ENCODE measurements at places on chromosomes 4 and X.
A peak's percentile ranks its signal among the peaks of the same experiment; 100 is the strongest.

DNA sequence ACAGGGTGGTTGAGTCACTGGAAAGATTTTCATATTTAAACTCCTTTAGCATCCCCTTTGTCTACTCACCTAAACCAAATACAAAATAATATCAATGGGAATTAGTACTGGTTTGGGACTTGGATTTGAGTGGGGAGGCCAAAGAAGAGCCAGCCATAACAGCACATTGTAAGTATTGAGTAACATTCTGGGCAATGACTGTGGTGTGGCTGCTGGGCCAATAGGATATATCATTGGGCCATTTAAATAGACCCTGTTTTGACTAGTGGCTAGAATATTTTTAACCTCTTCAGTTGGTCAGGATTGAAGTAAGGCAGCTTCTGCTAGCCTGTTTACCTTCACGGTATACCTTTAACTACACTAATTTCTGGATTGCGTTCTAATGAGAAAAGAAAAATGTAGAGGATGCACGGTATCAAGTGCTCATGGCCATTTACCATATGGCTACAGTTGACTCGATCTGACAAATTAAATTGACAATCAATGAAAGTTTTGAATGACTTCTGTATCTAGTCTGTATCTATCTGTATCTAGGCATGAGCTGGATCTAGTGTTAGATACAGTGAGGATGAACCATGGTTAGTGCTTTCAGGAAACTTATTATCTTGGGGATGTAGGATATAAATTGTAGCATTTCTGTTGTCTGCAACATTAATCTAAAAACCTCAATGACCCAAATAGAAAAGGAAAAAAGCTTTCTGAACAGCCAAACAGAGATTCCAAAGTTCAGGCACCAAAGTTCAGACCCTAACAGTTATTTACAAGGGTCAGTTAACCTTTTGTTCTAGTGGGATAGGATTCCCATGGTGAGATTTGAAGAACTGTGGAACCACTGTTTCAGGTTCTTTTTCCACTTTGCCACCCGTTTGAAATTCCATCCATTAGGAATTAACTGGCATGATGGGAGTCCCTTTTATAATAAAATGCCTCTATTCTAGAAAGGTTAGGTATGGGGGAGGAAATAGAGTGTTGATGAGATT lies 6.8 kb upstream of the ALB start:
- DNase-seq: no peak

- DNase-seq: no peak
Measured at GRCh38 chr4:145852256-145852839, 86.3 kb downstream of the ZNF827 start.

- no peak for DNase-seq
Measured at GRCh38 chr4:2545321-2546013, 9.0 kb downstream of the FAM193A start.

- no peak for DNase-seq
Measured at GRCh38 chr4:15793506-15794363, 15.6 kb downstream of the CD38 start.

DNA sequence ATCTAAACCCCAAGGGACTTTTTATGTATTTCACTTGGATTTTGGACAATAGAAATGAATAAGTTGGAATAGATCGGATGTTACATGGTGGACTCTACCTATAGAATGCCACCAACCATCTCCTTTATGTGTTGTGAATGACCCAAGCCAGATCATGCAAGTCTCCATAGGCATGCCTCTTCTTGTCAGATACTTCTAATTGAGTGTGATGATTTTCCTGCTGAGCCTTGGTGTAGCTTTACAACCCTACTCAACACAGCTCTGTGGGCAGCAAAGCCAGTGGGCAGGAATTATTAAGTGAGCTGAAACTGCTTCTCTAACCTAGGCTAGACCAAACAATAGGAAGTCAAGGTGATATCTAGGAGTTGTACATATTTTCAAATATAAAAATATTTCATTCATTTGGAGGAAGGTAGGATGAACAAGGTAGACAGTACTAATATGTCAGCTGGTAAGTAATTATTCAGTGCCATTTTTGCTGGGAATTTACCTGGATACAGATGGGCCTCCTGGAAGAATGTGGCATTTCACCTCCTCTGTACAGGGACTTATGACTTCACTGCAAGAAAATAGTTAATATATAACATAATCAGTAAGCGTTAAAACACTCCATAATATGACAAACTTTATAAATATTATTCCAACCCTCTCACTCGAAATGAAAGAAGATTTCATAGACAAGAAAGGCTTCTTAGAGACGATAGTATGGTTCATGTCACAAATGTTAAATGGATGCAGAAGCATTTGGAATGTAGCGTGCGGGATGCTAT lies 298.0 kb upstream of the FAT1 start:
- DNase-seq: no peak

- peak; percentile 27 for DNase-seq
Measured at GRCh38 chr4:57490520-57491255, 380.5 kb upstream of the IGFBP7 start.

DNA sequence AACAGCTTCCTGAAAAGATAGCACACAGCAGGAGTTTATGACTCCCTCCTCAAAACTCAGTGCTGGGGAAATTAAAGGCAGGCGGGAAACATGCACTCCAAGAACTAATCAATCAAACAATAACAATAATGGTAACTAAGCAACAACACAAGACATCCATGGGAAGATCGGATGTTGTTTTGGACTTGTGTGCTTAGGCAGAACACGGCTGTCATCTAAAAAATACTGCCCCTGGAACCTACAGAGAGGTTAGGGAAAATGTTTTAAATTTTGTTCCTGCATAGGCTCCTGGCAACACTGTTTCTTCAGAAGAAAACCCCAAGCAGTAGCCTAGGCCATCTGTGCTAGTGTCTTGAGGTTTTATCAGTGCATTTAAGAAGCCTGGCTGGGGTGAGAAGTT lies 1378.2 kb downstream of the STIM2 start:
- DNase-seq: no peak

GRCh38 chr4:14359991-14360390 lies 642.3 kb upstream of the CPEB2 start:
- no peak for DNase-seq

DNA sequence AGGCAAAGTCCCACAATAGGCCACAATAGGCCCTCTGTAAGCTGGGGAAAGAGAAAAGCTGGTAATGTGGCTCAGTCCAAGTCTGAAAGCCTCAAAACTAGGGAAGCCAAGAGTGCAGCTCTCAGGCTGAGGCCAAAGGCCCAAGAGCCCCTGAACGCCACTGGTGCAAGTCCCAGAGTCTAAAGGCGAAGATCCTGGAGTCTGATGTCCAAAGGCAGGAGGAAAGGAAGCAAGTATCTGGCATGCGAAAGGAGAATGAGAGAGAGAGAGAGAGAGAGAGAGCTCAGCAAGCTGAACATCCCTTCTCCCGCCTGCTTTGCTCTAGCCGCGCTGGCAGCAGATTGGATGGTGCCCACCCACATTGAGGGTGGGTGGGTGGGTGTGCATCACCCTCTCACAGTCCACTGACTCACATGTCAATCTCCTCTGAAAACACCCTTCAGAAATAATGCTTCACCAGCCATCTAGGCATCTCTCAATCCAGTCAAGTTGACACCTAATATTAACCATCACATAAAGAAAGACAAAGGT lies 30.9 kb upstream of the ELF2 start:
- DNase-seq: no peak

- no peak for DNase-seq
Measured at GRCh38 chrX:27008486-27008885, 454.7 kb downstream of the PPP4R3C start.

DNA sequence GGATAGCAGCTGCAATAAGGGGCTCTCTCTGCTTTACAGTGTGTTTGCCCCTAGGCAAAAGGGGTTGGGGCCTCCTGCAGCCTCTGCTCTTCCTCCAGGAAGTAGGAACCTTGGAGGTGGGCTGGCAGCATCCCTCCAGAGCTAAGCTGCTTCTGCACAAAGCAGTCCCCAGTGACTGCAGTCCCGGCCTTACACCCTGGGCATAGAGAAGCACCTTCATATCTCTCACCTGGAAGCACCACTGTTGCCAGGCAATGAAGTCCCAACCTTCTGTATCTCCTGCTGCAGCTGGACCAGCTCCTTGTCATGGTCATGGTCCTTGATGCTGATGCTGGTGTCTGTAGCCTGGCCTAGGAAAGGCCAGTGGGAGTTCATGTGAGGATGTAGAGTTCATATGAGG lies 171.1 kb upstream of the TET2 start:
- no peak for DNase-seq

DNA sequence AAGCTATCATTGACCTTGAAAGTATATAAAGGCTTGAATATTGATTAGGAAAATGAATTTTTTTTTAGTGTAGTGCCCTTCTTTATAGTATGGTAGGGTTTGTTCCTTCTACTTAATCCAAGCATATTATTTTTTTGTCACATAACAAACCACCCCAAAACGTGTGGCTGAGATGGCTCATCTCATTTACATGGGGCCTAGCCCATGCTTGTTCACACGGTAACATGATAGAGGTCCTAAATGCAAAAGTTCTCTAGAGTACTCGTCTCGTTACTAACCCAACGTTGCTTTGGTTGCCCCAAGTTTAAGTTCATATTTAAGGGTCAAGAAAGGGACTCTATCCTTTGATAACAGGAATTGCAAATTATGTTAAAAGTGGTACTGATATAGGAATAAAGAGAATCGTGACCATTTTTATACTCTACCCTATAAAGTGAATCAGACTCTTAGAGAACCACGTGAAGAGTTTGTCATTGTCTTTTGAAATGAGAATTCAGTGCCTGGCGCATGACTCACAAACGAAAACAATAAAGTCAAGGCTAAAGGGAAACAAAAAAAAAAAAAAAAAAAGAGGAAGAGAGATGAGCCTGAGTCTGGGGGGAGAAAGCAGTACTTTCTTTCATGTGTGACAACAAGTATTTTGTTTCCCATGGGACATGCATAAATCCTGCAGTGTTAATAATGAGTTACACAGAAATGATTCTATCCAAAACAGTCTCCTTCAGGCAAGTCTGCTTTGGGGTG lies 402.8 kb upstream of the NWD2 start:
- DNase-seq: peak; percentile 9

- no peak for DNase-seq
Measured at GRCh38 chrX:78514852-78515251, 144.3 kb downstream of the RTL3 start.

- no peak for DNase-seq
Measured at GRCh38 chrX:110281377-110281776, 36.5 kb downstream of the AMMECR1 start.

GRCh38 chr4:178470996-178471784 lies 1029.0 kb upstream of the AGA start:
- no peak for DNase-seq

- no peak for DNase-seq
Measured at GRCh38 chr4:8350352-8350751, 80.8 kb downstream of the HTRA3 start.

DNA sequence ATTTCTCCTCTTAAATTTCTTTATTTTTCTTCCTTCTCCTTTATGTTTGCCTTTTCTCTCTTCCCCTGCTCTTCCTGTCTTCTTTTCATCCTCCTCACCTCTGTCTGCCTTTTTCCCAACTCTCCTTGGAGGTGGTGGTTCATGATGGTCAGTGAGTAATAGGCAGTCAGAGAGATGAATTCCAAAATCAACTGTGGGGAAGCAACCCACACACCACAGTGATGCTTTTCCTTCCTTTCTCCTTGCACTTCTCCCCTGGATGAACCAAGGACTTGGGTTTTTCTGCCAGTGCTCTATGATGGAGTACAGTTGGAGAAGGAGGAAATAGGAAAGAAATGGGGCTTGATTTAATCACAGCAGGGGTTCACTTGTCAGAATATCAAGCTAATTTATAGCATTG lies 153.8 kb downstream of the DCK start:
- peak; percentile 9 for DNase-seq

DNA sequence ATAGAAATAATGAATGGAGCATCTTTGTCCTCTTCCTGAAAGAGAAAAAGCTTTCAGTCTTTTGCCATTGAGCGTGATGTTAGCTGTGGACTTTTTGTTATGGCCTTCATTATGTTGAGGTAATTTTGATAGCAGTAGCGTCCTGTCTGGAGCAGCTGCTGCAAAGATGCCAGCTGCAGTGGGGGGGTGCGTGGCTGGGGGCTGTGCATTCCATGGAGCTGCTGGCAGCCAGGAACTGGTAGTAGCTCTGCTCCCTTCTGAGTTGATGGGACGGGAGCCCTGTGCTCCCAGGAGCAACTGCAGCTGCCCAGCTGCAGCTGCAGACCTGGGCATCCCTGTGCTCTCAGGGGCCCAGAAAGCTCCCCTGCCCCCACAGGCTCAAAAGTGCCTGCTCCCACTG lies 50.4 kb downstream of the CCDC160 start:
- no peak for DNase-seq

DNA sequence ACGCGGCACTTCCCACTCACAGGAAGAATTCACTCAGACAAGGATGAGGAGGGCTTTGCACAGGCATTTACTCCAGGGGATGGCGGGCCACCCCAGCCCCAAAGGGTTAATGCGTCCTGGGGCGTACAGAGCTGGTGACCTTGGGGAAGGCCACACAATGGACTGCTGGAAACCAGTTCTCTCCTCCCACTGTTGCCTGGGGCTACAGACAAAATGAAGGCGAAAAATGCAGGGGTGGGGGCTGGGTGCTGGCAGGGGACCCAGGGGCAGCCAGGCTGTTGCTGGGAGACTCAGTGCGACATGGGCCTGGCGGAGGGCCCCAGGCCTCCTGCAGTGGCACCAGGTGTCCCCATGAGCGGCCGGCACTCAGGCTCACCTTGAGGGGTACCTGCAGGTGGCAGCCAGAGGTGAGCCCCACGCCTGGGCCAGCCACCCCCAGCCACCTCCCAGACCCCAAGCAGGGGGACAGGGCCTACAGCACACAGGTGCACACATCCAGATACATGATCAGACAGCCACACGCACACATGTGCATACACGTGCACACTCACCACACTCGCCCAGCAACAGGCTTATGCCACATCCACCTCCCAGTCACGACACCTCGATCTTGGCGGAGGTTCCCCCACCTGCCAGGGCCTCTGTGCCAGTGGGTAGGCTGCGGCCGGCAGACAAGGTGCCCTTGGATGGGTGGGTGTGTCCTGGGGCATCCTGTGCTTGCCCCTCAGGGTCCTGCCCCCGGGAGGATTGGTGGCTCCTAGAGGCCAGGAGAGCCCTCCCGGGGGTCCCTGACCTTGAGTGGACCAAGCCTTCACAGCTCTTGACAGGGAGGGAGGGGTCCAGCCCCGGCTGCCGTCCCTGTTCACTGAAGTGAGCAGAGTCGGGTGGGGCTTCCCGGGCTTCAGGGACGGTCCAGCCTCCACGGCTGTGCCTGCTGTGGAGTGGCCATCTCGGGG lies 13.1 kb downstream of the NAT8L start:
- DNase-seq: no peak

DNA sequence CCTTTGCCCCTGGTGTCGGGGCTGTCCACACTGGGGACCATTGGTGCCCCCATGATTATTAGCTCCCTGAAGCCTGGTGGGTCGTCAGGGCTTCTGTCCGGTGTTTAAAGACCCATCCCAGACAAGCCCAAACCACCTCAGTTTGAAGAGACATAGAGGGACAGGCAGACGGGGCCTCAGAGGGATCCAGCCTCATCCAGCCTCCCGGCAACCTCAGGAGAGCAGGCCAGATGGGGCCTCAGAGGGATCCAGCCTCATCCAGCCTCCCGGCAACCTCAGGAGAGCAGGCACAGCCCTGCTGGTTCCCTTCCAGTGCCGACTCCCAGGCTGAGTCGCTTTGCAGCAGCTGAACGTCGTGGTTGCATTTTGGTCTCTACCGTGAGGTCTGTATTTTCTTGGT lies 32.1 kb downstream of the PIGG start:
- DNase-seq: no peak

- no peak for DNase-seq
Measured at GRCh38 chr4:3688018-3688998, 77.9 kb upstream of the ADRA2C start.

All from fibroblast of skin of scalp (primary cell).